ENCODE measurements at places on chromosomes 7 and 10.
A peak's percentile ranks its signal among the peaks of the same experiment; 100 is the strongest.

GRCh38 chr7:158394936-158395335 lies 192.7 kb downstream of the PTPRN2 start:
- peak; percentile 37 for DNase-seq

GRCh38 chr7:149626972-149627371 lies 129.4 kb upstream of the ZNF746 start:
- no peak for DNase-seq

DNA sequence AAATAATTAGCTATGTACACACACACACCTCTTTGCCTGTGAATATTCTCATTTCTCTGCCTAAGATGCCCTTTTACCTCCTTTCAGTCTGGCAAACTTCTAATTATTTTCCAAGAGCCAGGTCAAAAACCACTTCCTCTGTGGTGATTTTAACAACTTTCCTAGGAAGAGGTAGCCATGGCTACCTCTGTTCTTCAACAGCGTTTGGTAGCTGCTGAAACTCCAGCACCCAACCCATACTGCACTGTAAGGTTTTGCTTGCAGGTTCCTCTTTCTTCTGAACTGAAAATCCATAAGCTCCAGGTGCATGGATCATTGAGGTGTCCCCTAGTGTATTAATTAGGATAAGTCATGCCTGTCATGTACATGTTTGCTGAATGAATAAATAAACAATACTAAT lies 25.6 kb downstream of the NRCAM start:
- DNase-seq, result no peak

DNA sequence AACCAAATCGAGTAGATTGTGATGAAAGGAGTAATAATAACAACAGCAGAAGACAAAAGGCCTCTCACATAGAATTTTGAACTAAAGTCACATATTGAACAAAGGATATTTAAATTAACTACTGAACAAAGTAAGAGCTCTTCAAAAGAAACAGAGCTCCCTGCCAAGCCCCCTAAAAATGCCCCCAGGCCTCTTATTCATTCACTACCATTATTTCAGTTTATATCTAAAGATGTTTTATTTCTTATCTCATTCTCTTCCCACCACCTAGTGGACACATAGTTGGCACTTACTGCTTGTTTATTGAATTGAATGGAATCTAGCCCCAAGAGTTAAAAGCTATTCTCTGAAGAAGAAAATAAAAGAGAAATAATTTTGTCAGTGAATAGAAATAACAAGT lies 37.4 kb downstream of the VCL start:
- DNase-seq, result no peak

- DNase-seq, result no peak
Measured at GRCh38 chr10:112842832-112843360, 107.2 kb upstream of the TCF7L2 start.

GRCh38 chr10:86327954-86328725 lies 38.5 kb downstream of the GRID1 start:
- no peak for DNase-seq

GRCh38 chr10:110009736-110010475 lies 2.1 kb downstream of the ADD3 start:
- peak; percentile 75 for DNase-seq

- DNase-seq, result no peak
Measured at GRCh38 chr7:14021069-14021468, 31.6 kb upstream of the ETV1 start.

GRCh38 chr10:93397020-93397419 lies 85.1 kb downstream of the MYOF start:
- DNase-seq, result no peak

DNA sequence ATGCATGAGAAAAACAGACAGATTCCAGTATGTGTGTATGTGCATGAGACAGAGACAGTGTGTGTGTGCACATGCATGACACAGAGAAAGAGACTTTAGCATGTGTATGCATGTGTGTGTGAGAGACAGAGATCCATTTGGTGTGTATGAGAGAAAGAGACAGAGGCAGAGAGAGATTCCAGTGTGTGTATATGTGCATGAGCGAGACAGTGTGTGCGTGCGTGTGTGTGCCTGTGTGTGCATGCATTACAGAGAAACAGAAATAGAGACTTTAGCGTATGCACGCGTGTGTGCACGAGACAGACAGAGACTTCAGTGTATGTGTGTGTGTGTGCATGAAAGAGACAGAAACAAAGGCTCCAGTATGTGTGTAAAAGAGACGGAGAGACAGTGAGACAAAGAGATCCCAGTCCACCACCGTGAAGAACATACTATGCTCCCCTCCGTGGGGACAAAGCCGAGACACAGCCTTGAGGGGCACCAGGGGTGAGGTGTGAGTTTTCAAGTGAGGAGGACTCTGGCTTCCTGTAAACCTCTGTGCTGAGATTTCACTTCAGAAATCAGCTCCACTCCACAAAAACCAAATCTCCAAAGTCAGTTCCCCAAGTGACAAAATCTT lies 188.9 kb downstream of the GRID1 start:
- no peak for DNase-seq

DNA sequence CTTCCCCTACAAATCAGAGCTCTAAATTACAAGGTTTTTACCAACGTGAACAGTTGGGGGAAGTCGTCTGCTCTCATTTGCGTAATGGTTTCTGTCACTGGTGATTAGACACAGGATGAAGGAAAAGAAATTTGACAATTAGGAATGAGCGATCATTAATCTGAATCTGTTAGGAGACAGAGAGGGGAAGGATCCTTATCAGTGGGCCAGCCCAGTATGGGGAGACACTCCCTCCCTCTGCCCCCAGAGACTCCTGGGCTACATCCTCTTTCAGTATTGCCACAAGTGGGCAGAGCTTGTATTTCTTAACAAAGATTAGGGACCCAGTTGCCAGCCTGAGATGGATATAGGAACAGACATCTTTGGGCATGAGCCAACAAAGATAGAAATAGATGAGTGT lies 15.5 kb downstream of the HIF1AN start:
- no peak for DNase-seq

GRCh38 chr7:17401791-17402627 lies 103.6 kb downstream of the AHR start:
- DNase-seq, result no peak

GRCh38 chr7:93374345-93374940 lies 142.3 kb downstream of the VPS50 start:
- no peak for DNase-seq
